Mucosa of descending colon (tissue), 3 donors: ENCODE measurements at places on chromosomes 13 and 19.

- no peak for DNase-seq
Measured at GRCh38 chr19:3020321-3020960, 8.6 kb downstream of the TLE2 start.

DNA sequence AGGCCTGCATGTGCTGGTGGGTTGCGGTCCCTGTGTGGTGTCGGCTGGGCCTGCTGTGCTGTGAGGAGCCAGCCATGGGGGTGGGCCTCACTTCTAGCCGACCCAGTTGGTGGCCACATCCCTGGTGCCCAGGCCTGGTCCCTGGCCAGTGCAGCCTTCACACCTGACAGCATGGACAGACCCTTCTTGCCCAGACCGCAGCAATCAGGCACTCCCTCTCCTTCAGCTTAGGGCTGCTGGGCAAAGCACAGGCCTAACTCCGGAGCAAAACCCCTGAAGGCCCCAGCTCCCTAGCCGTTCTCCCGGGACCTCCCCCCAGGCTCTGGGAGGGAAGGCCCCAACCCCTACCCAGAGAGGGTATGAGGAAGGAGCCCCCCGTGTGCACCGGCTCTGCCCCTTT, 6.6 kb upstream of the MCF2L start:
- no peak for DNase-seq

DNA sequence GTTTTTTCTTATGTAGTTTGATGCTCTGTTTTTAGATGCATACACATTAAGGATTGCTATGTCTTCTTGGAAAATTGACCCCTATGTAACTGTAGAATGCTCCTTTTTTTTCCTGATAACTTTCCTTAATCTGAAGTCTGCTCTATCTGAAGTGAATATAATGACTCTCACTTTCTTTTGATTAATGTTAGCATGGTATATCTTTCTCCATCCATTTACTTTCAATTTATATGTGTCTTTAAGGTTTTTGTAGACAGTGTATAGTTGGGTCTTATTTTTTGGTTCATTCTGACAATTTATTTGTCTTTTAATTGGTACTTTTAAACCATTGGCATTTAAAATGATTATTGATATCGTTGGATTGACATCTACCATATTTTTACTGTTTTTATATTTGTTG, 92.3 kb downstream of the URI1 start:
- DNase-seq: no peak

GRCh38 chr19:46661735-46662592, 982 bp upstream of the DACT3 start:
- peak; percentile 84 for DNase-seq

DNA sequence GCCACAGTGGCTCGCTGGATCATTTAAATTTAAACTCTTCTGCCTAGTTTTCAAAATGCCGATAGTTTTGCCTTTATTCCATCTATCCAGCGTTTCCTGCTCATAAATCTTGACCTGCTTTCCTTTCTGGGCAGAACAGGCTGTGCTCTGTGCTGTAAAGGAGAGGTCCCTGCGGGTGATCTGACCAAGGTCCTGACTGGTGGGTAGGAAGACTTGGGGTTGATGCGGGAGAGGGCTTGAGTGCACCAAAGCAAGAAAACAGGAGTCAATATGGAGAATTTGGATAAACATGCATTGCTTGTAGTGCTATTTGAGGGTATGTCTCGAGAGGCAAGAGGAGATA, 533.6 kb downstream of the MYO16 start:
- DNase-seq: no peak

DNA sequence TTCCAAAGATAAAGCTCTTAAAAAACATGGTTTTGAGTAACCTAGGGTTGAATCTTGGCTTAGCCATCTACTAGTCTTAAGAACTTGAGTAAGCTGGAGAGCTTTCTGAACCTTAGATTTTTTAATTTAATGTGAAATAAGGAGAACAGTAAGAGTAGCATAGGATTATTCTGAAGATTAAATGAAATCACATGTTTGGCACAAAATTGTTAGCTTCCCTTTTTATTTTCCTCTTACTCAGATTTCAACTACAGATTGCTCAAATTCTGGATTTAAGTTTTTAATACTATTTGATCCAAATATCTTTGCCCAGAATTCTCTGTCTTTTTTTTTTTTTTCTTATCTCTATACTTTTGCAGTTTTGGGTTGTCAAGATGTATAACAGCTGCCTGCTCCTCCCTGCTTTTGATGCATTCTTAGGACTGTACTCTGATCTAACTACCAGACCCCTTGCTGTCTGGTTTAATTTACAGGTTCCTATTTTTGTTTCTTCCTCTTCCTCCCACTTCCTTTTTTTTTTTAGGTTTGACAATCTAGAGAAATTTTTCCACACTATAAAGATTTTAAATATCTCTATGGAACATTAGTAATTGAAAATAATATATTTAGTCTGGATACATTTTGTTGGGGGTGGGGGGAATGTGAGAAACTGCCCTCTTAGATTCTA, 12.3 kb downstream of the POMP start:
- DNase-seq: no peak
